COR-L47 (cell line): ENCODE measurements at places on chromosomes 3 and 15.
A peak's percentile ranks its signal among the peaks of the same experiment; 100 is the strongest.

GRCh38 chr3:106488331-106488730 is 619.5 kb upstream of the CBLB start:
- DNase-seq, result no peak

DNA sequence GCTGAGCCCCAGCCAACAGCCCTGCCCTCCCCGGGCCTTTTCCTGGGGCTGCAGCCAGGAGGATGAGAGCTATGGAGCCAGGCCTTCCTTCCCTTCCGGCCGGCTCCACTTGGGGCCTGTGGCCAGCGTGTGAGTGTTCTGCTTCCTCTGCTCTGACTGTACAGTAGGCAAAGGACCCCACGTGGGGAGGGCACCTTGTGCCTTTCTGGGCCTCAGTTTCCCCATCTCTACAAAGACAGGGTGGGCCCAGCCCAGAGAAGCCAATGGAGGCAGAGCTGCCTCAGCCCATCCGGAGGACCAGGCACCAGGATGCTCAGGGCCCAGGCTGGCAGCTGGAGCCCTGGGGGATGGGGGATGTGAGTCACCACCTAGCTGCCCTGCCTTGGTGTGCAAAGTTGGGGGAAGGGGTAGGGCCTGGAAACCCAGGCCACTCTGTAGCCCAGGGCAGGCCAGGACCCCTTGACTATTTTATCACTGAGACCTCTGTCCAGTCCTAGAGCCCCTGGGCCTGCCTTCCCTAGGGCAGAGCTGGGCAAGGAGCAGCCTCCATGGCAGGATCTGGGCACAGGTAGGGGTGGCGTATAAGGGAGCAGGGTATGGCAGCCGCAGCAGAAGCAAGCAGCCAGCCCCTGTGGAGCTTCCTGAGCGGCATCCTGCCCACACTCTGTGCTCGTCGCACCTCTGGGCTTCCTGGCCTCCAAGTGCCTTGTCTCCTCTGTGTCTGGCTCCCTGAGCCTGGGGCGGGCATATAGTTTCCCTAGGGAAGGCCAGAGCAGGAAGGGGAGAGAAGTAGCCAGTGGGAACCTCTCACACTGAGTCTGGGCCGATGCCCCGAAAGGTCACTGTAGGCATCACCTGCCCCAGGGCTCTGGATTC is 1.8 kb downstream of the PSTPIP1 start:
- no peak for DNase-seq

GRCh38 chr15:76916369-76916768 is 11.2 kb upstream of the SCAPER start:
- DNase-seq, result no peak

- DNase-seq, result no peak
Measured at GRCh38 chr3:115667738-115668065, 44.4 kb downstream of the GAP43 start.

- DNase-seq, result no peak
Measured at GRCh38 chr15:64845831-64846595, 4.3 kb downstream of the PLEKHO2 start.

DNA sequence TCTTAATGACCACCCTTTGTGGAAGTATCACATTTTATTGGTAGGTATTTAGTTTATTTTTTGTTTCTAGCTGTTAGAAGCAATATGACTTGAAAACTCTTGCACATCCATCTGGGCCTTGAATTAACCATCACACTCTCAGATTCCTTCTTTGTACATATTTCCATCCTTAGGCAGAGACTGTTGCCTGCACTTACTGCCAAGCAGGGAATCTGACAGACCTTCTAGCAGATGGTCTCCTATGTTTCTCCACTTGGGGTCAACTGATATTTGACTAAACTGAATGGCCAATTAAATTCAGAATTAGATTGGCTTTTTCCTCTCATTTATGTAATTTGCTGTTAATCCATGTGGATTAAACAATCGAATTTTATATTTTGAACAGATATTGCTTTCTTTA is 324.9 kb upstream of the TGFBR2 start:
- DNase-seq, result no peak

DNA sequence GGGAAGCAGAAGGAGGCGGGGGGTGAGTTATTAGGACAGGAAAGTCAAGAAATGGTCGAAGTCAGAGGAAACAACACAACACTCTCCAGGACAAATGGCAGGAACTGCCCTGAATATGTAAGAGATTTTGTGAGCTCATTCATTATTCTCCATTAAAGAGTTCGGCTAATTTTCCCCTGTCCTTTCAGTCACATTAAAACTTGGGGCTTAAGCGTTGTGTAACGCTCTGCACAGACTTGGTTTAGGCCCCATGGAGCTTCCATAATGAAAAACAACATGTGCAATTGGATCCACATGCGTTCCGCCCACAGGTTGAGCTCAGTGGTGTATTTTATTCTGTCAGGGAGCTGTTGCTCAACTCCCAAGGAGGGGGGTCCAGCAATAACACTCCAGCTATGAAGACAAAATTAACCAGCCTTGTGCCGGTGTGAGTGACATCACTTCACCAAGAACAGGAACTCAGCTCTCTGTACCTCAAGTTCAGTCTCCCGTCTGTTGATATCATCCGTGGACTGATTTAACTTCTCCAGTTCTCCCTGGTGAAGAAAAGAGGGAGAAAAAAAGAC is 2.3 kb downstream of the SH3BP5 start:
- DNase-seq, result no peak

DNA sequence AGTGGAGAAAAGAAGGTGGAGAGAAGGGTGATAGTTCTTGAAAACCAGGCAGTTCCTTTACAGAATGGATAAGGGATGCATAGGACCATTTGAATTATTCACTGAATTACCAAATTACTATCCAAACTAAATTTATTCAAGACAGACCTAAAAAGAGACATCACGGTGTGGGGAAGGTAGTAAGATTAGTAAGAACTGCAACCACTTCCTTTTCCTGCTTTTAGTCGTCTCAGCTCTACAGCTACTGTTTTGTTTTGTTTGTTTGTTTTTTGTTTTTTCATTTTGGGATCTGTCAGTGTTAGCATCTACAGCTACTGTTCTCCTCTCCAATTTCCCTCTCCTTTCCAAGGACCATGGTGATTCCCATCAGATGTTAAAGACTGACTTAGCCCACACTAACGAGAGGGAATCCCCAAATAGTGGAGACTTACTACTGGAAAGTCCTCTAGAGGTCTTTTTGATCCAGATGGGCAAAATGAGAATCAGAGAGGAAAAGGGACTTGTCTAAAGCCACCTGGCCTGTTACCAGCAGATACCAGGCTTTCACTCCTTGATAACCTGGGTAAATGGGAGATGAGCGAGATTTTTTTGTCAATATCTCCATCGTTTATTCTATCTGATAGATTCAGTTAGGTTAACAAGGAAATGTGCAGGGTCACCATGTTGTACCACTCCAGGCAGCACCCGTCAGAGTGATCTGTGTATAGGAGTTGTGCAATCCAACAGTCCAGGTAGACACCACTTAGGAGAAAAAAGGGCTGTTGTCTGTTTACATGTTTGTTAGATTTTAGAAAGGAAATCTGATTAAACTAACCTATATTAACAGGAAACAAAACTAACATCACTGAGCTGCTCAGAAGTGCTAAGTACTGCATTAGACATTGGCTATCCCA is 6.0 kb downstream of the HCLS1 start:
- no peak for DNase-seq

- DNase-seq, result no peak
Measured at GRCh38 chr3:157311633-157312375, 124.8 kb upstream of the PTX3 start.

DNA sequence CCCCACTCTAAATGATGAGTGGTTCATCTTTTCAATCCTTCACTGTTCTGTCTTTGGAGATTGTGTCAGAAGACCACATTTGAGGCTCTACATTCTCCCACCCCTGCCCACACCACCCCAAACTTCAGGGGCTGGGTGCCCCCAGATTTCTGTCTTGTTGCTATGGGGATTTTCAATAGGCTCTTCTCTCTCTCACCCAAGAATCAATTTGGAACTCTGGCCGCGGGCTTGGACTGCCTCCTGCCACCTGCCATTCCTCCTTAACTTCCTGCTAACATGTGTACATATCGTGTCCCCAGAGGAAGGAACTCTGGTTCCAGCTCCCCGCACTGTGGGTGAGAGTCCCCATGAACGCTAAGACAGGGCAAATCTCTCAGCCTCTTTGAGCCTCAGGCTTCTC is 67.4 kb upstream of the LARS2 start:
- DNase-seq, result no peak

DNA sequence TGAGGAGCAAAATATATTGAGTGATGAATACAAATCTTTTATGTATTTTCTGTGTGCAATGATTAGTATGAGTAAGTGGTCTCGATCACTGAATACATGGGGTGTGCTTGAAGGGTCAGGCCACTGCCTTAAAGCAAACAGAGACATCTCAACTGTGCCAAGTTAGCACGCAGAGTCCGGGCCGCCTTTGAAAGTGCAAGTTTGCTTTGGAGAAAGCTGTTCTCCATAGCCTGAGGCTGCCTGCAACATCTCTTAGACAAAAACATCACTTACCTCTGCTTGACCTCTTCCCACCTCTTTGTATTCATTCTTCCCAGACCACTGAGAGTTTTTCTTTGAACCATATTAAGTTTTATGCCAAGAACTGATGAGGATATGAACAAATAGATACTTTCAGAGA is 267.0 kb downstream of the ZBTB20 start:
- DNase-seq, result peak; percentile 96

DNA sequence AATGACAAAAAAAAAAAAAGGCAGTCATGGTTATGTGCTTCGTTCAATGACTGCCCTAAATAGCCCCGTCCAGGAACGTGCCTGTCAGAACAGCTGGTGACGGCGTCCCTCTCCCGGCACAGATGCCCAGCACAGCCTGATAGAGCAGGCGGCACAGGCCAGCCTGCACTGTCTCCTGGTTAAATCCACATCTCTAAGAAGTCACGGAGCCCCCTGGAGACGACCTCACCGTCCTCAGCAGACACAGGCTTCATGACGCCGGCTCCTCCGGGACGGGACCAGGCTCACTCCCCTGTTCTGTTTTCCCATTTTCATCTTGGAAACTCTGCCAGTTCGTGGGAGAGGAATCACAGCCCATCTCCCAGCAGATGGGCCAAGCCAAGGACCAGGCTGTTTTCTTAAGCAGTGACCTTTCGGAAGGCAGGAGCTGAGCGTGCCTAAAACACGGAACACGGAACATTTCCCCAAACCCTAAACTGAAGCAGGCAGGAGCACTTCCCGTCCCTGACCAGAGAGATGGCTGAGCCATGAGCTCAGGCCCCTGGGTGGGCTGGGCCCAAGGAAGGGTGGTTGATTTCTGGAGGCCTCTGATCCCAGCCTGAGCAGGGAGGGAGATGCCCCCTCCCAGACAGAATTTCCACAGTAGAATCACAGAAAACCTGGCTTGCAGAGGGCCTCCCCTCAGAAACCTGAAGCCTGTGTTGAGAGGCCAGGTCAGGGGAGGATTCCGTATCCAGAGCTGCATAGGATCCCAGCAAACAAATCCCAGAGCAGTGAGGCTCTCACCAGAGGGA is 35.9 kb downstream of the ADCY5 start:
- no peak for DNase-seq
